Muscle of arm (tissue), 14 donors: ENCODE measurements at places on chromosomes 13 and 19. TPM values are rescaled to one million over a fixed set of nuclear protein-coding genes. Genes with fewer than 3 reads are reported as not detected.

Gene DNMT1
- 89.2 TPM for polyA plus RNA-seq

- no peak for DNase-seq
Observed at GRCh38 chr13:51683597-51683996, 99.3 kb downstream of the WDFY2 start.

GRCh38 chr13:90405301-90405700 lies 942.2 kb upstream of the MIR17HG start:
- DNase-seq: no peak

Gene ZNF578
- polyA plus RNA-seq: 2.3 TPM

DNA sequence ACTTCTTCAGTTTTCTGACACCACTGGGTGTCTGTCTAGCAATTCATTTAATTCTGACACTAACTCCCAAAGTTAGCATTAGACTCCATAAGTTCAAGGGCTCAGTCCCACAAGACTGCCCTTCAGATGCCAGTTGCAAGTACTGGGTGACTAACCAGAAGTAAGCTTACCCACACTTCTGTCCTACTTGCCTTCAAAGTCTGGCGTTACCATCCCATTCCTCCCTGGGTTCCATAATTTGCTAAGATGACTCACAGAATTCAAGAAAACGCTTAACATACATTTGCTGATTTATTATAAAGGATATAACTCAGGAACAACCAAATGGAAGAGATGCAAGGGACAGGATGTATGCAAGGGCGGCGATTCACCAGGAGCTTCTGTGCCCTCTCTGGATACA lies 45.5 kb upstream of the NPAS1 start:
- no peak for DNase-seq

- DNase-seq: no peak
Observed at GRCh38 chr13:29486551-29486950, 108.9 kb downstream of the SLC7A1 start.

Gene NLRP4
- not detected for polyA plus RNA-seq

GRCh38 chr13:86087244-86087643 lies 288.0 kb upstream of the SLITRK6 start:
- DNase-seq: no peak

- peak; percentile 80 for DNase-seq
Observed at GRCh38 chr19:43700395-43701000, 15.4 kb upstream of the IRGC start.

- peak; percentile 88 for DNase-seq
Observed at GRCh38 chr19:19488875-19489690, 26.3 kb downstream of the TSSK6 start.

DNA sequence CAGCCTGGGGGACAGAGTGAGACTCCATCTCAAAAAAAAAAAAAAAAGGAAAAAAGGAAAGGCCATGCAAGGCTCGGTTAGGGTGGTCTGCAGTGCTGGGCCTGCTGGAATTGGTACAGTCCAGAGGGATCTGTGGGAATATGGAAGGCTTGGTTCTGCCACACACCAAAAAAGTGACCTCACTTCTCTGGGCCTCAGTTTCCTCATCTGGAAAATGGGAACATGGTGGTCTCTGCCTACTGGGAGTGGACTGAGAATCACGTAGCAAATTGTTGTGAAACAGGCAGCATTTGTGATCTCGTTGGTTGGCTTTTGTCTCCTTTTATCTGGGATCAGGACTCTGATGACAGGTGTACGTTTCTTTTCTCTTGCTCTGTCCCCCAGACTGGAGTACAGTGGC lies 7.5 kb downstream of the DNM2 start:
- no peak for DNase-seq

- no peak for DNase-seq
Observed at GRCh38 chr13:76440568-76440967, 445.6 kb downstream of the KCTD12 start.

DNA sequence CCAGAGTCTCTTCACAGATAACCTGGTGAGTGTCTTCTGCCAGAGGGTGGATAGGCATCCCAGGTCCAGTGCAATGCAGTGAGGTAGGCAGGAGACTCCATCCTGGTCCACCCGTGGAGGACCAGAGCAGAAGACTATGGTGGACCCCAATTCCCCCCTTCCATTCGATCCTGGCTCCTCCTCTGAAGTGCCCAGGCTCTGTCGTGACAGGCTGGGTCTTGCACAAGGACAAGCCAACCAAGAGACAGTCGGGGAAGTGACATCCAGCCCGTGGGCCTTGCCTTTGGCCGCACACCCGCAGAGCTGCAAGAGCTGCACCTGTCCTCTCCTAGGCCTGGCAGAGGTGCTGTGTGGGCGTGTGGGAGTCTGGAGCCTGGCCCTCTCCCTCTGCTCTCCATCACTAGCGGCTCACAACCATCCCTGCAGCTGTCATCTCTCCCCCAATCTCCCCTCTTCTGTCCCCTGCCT lies 3.1 kb downstream of the ZNF784 start:
- no peak for DNase-seq

DNA sequence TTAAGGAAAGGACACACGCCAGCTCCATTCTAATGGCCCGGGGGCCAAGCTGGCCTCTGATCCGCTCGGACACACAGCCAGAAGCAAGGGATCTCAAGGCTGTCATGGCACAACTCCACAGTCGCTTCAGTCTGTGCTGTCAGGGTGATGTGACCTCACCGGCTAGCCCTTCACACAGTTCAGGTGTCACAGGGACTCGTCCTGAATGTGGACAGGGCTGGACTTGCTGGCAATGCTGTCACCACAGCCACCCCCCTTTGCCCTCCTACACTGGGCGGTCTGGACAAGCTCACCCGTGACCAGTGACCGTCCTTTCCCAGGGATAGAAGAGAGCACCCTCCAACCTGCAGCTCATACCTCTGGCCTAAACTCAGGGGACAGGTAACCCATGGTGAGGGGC lies 15.2 kb downstream of the SUGP1 start:
- DNase-seq: no peak

DNA sequence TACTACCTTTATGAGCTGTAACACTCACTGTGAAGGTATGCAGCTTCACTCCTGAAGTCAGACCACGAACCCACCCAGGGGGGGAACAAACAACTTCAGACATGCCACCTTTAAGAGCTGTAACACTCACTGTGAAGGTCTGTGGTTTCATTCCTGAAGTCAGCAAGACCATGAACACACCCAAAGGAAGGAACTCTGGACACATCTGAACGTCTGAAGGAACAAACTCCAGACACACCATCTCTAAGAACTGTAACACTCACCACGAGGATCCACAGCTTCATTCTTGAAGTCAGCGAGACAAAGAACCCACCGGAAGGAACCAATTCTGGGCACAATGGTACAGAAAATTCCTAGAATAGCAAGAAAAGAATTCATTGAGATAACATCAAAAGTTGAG lies 1796.5 kb upstream of the MIR17HG start:
- no peak for DNase-seq

- no peak for DNase-seq
Observed at GRCh38 chr19:269241-269640, 22.0 kb downstream of the PLPP2 start.

- no peak for DNase-seq
Observed at GRCh38 chr19:35811317-35812219, 1.1 kb downstream of the PRODH2 start.

Gene CD22
- polyA plus RNA-seq: 0.48 TPM

GRCh38 chr19:53907193-53907581 lies 1.9 kb upstream of the CACNG7 start:
- DNase-seq: no peak

Gene IGFL3
- polyA plus RNA-seq: not detected

Gene COMMD6
- polyA plus RNA-seq: 215 TPM

Gene SERPINE3
- 0.09 TPM for polyA plus RNA-seq

Gene ZNF583
- polyA plus RNA-seq: 6.6 TPM

DNA sequence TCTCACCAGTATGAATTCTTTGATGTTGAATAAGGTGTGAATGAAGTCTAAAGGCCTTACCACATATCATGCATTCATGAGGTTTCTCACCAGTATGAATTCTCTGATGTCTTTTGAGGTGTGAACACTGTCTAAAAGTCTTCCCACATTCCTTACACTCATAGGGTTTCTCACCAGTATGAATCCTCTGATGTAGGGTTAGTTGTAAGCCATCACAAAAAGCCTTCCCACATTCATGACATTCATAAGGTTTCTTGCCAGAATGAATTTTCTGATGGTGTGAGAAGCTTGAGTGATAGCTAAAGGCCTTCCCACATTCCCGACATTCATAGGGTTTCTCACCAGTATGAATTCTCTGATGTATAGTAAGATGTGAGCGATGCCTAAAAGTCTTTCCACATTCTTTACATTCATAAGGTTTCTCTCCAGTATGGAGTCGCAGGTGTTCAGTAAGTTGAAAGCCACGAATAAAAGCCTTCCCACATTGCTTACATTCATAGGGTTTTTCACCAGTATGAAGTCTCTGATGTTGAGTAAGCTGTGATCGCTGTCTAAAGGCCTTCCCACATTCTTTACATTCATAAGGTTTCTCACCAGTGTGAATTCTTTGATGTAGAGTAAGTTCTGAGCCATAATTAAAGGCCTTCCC lies 27.7 kb downstream of the ZNF461 start:
- DNase-seq: no peak

Gene SLC5A5
- polyA plus RNA-seq: not detected

- no peak for DNase-seq
Observed at GRCh38 chr19:31629579-31630363, 280.5 kb upstream of the TSHZ3 start.

DNA sequence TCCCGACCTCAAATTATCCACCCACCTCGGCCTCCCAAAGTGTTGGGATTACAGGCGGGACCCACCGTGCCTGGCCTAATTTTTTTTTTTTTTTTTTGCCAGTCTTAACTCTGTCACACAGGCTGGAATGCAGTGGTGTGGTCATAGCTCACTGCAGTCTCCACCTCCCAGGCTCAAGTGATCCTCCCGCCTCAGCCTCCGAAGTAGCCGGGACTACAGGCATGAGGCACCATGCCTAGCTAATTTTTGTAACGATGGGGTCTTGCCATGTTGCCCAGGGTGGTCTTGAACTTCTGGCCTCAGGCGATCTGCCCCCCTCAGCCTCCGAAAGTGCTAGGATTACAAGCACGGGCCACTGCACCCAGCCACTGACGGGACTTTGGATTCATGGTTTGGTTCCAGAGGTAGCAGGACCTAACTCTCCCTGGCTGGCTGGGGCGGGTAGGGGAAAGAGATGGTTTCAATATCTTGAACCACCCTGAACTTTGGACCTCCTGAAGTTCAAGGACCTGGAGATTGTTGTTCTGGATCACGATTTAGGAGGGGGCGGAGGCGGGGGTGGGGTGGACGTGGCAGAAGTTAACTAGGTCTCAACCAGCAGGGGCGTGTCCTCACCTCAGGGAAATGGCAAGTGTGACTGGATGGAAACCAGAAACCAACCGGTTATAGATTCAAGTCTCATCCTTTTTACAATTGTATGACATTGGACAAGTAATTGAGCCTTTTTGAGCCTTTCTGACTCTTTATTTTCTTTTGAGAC lies 40.8 kb downstream of the IER2 start:
- DNase-seq: no peak

DNA sequence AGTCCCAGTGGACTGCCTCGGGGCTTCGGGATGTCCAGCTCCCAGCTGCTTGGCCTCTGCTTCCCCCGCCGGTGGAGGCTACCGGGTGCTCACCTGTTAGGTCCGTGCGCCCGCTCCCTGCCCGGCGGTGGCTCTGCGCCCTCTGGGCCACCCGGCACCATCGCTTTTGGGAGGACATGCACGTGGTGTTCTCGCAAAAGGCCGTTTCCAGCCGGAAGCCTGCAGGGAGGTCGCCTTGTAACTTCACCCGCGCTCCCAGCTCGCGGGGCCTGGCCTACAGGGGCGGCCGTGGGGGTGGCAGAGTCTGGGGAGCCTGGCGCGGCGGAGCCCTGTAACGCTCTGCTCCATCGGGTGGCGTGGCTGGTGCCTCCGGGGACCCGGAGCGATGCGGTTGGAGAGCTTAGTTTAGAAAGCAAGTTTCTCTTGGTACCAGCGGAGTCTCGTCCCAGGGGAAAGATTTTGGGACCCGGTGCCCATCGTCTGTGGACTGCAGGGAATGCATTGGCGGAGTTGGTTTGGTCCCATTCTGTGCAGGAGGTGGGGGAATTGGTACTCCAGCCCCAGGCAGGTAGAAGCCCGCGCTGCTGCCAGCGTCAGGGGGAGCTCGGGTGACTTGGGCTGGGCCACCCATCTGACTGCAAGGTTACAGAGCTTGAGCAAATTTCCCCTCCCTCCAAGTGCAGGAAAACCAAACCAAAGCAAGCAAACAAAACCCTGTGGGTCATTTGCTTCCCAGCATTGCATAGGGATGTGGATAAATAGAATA lies 673 bp downstream of the SPATA13 start:
- DNase-seq: no peak

Gene PEG3
- 85.2 TPM for polyA plus RNA-seq

DNA sequence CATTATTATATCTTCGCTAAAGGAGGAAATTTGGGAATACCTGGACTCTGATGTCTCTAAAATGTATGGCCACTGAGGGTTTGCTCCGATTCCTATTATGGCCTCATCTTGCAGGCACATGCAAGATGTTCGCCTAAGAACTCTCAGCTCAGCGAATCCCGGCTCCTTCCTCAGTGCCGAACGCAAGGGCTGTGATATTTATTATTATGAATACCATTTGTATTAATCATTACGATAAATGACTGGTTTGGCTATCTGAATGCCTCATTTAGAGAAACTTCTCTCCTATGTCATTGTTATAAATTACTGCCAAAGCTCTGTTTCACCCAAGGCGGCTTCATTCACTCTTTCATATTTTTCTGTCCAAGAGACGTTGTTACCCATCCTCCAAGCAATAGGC lies 369.7 kb upstream of the TSHZ3 start:
- DNase-seq: no peak

- DNase-seq: no peak
Observed at GRCh38 chr19:7527516-7528191, 5.2 kb downstream of the MCOLN1 start.

DNA sequence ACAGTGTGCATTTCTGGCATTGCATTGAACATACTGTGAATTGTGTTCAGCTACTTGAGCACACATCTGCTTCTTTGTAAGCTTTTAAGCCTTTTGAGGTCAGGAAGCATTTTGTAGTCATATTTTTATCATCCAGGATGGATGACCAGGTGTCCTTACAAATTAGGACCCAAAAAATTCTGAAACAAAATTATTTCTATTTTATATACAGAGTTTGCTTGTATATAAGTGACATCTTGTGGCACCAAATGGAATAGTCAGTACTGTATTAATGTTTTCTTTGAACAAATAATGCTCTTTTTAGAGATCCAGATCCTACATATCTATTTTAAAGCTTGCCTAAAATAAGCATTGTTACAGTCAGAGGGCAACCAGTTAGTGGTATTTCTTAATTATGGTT lies 9.5 kb upstream of the SUPT20H start:
- DNase-seq: no peak

- no peak for DNase-seq
Observed at GRCh38 chr19:18091217-18091608, 4.5 kb upstream of the IL12RB1 start.

DNA sequence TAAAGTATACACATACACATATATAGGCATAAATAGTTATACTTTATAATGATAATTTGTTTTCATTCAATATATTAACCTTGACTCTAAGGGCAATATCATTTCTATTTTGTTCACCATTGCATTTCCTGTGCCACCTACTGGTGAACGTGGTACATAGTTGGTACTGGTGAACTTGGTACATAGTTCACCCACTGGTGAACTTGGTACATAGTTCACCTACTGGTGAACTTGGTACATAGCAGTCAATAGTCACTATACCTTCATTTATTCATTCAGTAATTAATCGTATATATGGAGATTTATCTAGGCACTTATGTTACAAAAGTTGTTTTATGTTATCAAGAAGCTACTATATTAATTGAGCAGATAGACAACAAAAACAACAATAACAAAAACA lies 172.6 kb upstream of the ATXN8OS start:
- no peak for DNase-seq

Gene CEACAM7
- polyA plus RNA-seq: not detected

GRCh38 chr13:102441085-102441484 lies 39.2 kb upstream of the FGF14 start:
- DNase-seq: no peak

Gene CYP2A6
- not detected for polyA plus RNA-seq
